ENCODE measurements at places on chromosomes 7 and 10.
A peak's percentile ranks its signal among the peaks of the same experiment; 100 is the strongest.

DNA sequence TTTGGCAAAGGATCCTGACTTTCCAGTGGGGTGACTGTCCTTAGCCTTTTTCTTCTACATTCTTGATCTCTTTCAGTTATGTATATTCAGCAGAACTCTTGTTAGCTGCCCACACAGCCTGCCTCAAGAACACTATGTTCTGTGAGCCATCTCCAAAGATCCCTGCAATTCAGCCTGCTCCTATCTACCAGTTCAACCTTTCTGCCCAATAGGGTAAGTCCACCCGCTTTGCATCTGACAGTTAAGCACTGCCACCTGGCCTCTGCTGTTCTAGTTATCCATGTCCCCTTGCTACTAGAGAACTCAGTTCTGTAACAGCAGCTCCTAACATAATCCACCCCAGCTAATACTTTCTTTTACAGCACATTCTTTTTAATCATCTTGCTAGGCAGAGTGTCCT lies 13.5 kb downstream of the OR9A2 start:
- no peak for DNase-seq

GRCh38 chr10:43794181-43794815 lies 145.6 kb upstream of the ZNF32 start:
- DNase-seq = no peak

DNA sequence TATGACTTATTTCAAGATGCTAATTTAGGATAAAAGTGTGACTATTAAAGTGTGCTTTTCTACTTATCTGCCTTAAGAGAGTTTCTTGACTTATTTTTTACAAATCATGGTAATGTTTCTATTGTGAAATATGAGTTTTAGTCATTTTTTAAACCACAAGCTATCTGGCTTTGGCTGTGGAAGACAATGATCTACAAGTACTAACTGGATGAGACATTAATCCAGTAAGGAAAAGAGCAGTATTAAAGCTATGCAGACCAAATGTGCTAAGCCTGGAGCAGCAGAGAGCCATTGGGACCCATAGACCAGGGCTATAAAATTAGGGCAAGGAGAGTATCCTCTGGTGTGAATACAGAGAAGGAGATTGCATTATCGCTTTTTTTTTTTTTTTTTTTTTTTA lies 92.4 kb downstream of the SEMA3A start:
- DNase-seq = no peak

DNA sequence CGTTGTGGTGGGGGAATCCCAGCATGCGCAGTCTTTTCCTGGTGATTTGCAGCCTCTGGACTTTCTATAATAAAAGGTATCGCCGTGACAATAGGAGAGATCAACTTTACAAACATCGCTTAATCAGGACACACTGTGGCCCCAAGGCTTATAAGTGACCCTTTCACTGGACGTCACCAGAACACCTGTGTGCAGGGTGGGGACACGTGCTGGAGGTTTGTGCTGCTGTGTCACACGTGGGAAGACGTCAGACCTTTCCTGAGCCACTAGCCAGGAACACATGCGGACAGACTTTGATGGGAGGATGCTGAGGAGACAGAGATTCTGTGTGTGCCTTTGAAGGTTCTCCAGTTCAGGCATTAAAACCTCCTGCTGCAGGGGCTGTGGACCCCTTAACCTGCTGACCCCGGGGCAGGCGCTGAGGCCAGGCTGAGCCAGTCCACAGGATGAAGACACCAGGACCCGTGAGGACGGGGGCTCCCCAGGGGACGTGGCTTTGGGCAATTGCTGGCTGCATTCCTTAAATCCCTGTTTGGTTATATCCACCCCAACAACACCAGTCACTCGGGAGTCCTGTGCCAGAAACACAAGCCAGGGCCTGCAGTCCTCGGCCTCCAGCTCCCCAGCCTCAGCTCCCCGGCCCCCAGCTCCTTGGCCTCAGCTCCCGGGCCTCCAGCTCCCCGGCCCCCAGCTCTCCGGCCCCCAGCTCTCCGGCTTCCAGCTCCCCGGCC lies 183.4 kb downstream of the PTPRN2 start:
- DNase-seq = no peak

- DNase-seq = no peak
Measured at GRCh38 chr10:5563991-5564536, 39.3 kb downstream of the CALML3 start.

- no peak for DNase-seq
Measured at GRCh38 chr10:63603709-63604445, 82.7 kb downstream of the REEP3 start.

DNA sequence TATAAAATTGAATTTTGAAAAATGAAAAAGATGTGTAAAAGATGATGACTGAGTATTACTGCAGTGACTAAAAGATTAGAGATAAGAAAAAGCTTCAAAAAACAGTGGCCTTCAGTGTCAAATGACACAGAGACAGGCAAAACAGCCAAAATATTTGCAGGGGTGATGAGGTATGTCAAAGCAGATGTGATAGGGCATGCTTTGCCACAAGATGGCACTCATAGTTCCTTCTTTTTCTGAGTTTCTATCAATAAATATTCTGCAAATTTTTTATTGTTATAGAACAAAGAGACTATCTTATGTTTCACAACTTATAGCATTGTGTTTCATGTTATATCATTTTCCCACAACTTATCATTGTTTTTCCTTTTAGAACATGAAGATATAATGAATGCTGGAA lies 344.1 kb upstream of the HPS1 start:
- peak; percentile 28 for DNase-seq

DNA sequence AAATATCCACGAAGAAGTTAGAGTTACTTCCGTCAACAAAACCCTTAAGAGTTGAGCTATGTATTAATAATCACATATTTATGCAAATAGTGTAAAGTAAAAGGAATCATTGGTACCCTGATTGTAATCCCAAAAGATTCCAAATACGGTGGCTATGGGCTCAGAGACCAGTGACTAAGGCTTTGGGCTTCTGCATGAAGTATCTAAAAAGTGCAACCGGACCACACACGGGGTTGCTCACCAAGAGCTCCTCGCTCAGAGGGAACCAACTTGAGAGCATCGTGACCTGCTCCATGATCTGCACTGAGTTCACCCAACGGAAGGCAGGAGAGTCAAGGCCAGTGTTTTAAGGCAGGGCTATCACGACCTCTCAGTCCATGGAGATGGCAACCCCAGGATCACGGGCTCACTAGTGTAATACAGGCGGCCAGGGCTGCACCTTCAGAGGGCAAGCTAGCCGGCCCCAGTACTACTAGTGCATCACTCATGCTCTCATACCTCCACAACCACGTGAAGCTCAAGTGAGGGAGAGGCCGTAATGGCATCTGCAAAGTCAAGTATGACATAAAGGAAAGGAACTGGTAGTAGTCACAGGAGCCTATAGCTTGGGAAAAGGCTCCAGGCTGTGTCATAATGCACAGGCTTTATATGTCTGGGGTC lies 77.1 kb upstream of the CAMK2B start:
- no peak for DNase-seq

- no peak for DNase-seq
Measured at GRCh38 chr10:43127442-43127841, 10.8 kb upstream of the CSGALNACT2 start.
